ENCODE measurements at places on chromosomes 4 and X.

- no peak for DNase-seq
These were observed 75.9 kb upstream of the CITED1 start for GRCh38 chrX:72381439-72382201.

DNA sequence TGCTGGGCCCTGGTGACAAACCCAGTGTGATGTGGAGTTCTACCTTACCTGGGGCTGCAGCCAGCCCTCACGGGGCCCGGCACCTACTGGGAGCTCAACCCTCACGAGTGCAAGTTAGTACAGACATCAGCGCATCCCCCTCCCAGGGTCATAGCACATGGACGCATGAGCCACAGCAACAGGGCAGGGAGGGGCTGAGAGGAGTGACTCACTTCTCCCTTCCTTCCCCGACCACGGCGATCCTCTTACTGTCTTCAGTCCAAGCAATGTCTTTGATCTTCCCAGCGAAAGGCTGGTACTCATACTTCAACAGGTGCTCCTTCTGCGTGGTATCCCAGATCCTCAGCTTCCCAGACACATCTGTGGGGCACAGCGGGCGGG, 17.8 kb downstream of the WDR1 start:
- DNase-seq: no peak

DNA sequence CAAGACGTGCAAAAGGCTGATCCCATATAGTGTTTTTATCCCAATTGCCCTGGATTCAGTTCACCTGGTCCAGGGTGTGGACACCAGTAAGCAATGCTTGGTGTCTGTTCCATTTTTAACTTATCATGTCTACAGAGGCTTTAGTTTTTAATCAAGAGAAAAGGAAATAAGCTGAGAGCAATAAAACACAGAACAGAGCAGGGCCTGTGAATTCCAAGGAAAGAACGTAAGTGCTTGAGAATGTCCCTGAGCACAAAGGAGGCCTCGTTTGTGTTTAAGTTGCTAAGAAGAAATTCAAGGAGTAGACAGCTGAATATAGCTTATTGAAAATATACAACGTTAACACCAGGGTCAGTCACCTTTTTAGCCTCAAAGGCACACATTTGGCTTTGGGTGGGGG, 191.3 kb downstream of the GPC3 start:
- no peak for DNase-seq

- no peak for DNase-seq
These were observed 103.9 kb downstream of the PDS5A start for GRCh38 chr4:39873823-39874222.

DNA sequence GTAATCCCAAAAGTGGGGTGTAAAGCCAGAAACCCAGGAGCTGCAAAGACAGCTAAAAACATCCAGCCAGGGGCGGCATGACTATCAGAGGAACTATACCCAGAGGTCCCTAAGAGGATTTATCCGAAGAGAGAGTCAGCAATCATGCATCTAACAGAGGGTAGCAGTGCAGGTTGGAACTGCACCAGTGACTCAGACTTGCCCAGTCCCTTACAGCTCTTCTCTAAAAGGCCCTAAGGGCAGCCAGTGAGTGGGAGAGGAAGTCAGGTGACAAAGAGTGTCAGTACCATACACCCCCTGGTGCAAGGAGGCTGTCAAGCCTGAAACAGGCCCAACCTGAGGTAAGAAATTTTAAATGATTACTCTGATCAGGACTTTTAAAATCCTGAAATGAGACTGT, 88.1 kb downstream of the CAMK2D start:
- DNase-seq: no peak

- no peak for DNase-seq
These were observed 117.0 kb downstream of the RNF150 start for GRCh38 chr4:141016117-141016798.

- no peak for DNase-seq
These were observed 97.3 kb upstream of the NOCT start for GRCh38 chr4:138918169-138918869.

DNA sequence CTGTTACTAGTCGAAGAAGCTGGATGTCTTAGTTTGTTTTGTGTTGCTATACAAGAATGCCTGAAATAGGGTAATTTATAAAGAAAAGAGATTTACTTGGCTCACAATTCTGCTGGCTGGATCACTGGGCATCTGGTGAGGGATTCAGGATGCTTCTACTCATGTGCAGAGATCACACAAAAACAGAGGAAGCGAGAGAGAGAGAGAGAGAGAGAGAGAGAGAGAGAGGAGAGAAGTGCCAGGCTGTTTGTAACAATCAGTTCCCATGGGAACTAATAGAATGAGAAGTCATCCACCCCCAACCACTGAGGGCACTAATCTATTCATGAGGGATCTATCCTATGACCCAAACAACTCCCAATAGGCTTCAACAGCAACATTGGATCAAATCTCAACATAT, 66.2 kb upstream of the FAM9A start:
- no peak for DNase-seq

DNA sequence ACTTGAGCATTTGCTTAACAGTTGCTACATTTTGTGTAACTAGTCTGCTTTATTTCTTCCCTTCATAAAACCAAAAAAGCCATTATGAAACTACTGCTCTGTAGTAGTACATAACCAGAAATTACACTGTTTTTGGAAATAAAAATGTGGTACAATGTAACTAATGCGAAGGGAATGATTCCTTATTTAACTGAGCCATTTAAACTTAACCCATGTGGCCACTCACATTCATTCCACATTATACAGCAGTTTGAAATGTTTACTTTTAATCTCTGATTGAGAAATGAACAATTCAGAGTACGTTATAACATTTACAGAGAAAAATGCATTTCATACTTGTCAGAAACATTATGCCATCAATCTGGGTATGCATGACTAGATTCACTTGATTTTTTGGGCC, 94.2 kb downstream of the NYX start:
- DNase-seq: no peak

GRCh38 chr4:124183926-124184325, 528.6 kb downstream of the ANKRD50 start:
- no peak for DNase-seq

- DNase-seq: no peak
These were observed 7.2 kb downstream of the HTR2C start for GRCh38 chrX:114591121-114591520.

GRCh38 chrX:100731441-100732281, at the start of gene SYTL4:
Gene SYTL4 (minus strand): TSS chrX:100732121. CDS start chrX:100702037, 30,084 bp downstream.
- DNase-seq: peak; percentile 21

DNA sequence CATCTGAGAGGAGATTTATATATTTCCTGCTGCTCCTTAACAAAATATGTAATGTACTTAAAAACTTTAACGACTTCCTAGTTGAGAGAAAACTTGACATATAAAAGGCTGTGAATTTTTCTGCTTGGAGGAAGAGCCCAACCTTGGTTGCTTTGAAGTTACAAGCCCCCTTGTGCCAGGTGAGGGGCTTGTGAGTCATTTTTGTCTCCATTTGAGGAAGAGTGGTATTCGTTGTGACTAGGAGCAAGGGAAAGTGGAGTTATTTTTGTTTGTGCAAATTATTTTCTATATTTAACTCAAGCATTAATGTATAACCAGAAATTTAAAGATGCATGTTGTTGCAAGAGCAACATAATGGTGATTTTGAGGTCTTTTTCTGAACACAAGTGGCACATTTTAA, 99.0 kb upstream of the DDX3X start:
- DNase-seq: no peak

GRCh38 chr4:6470502-6471306, 1.7 kb downstream of the PPP2R2C start:
- DNase-seq: peak; percentile 23

DNA sequence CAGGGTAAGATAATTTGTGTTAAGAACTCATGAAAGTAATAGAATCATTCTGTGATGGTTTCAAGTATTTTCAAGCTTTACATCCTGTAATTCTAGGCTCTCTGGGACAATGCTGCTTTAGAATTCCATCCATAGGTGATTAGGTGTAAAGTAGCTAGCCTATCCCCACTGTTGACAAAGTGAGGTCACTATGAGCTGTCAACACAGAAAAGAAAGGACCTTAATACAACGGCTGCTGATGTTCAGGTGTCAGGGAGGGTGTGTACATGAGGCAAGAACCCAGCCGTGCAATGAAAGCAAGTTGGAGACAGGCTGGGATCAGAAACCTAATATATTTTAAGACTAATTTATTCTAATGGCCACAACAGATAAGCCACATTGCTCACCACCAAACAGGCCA, 36.8 kb upstream of the SH3RF1 start:
- no peak for DNase-seq

- no peak for DNase-seq
These were observed 98.6 kb downstream of the RBM47 start for GRCh38 chr4:40530961-40531635.

- no peak for DNase-seq
These were observed 39.6 kb downstream of the DDX60L start for GRCh38 chr4:168440442-168441264.

GRCh38 chr4:125013891-125014290, 300.9 kb upstream of the FAT4 start:
- DNase-seq: no peak

DNA sequence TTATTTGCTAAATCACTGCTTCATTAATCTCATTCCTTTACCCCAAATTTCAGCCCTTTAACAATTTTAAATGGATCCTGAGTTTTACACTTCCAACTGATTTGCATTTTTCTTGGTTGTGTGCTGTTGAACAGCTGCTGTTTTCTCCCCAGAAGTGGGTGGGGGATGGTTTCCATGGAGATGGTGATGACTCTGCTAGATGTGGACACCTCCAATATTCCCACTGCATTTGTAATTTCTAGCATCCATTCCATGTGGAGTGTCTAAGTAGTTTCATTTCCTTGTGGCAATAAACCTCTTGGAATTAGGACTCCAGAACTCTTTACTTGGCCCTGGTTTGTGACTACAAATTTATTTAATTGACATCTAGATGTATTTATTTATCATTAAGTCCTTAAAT, 330.4 kb downstream of the GBA3 start:
- DNase-seq: no peak

DNA sequence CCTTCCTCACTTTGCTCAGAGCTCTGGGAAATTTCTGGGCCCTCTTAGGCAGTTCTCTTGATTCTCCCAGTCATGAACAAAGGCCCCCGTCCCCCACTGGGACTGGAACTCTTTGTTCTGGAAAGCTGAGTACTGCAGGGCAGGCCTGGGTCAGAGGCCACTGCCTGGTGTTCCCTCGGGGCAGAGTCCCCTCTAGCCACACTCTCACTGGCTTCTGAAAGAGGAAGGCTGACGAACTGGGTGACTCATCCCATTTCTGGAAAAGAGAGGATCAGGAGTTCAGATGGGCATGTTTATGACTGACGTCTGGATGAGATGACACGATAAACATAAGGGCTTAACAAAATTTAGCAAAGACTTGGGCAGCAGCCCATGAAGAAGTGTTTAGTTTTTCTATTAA, 47.7 kb downstream of the DDX3X start:
- DNase-seq: no peak

DNA sequence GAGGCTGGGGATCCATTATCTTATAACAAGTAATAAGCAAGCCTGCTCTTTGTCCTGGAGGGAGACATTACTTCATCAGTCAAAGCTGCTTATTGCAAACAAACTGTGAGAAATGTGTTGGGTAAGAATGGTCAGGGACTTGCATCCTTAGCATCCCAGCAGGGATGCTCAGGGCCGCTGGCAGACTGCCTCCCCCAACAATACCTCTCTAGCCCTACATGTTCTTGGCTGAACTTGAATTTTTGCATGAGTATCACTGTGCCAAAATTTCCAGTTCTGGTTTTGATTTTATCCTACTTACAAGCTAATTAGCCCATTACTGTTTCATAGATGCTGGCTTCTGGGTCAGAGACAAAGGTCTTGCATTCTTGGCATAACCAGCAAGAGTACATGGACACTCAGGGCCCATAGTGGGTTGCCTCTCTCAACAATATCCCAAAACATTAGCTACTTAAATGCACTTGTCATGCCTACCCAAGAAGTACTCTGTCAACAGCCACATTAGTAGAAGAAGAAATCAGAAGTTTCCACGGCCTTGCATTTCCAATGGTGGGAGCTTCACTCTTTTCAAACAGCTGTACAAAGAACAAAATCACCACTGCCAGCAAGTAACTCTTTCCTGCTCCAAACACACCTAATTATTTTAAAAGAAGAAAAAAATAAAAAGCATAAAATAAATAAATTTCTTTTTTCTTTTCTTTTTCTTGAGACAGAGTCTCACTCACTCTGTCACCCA, 41.9 kb upstream of the NEUROG2 start:
- DNase-seq: no peak

DNA sequence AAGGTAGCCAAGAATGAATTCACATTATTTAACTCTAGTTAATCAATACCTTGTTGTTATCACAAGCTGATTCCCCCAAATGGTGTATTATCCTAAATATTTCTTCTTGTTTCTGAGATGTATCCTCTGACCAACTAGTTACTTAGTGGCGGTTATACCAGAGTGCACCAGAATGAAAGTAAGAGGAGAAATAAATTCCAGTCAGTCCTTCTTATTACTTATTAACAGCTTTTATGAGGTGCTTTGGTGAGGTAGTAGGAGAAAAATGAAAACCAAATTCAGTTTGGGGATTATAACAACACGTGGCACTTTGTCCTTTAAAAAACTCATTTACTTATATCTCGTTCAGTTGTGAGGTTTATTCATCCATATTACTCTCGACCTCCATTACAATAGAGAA, 101.9 kb downstream of the AMMECR1 start:
- no peak for DNase-seq

GRCh38 chr4:38865445-38865844, 2.2 kb upstream of the FAM114A1 start:
- no peak for DNase-seq

- DNase-seq: no peak
These were observed 9.8 kb downstream of the GNPDA2 start for GRCh38 chr4:44716597-44716996.

DNA sequence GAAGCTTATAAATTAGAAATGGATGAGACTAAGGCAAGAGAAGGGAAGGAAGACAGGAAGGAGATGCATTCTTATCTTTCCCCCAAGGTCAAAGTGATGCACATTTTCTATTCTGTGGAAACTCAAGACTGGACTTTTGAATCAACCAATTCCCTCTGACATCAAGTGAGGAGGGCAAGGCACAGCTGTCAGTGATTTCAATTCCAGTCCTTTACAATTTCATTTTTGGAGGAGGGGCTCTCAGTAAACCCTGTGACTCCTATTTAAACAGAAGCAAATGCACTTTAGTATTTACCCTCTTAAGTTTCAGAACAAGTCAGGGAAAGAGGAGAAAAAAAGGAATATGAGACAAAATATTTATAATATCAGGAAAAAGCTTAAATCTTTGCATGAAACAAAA, 134.0 kb downstream of the MGST2 start:
- no peak for DNase-seq

GRCh38 chr4:183424109-183424744, 20.2 kb upstream of the CDKN2AIP start:
- no peak for DNase-seq

- no peak for DNase-seq
These were observed 162.7 kb upstream of the KLF8 start for GRCh38 chrX:56069299-56069931.

DNA sequence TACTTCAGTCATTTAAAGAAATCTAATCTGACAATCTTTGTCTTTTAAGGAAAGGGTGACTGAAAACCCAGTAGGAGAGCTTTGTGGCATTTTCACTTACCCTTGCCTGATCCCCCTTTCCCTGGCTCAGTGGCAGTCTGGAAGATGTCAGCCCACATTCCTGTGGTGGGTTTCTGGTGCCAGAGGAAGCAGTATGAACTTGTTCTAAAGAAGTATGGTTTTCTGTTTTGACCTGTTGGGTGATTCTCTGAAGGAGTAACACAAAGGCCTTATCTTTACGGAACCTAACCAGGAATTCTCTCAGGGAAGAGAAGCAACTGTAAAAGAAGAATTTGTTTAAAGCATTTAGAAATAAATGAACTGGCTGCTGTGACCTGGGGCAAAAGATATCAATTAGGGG, 41.9 kb downstream of the BMP15 start:
- DNase-seq: no peak

- DNase-seq: no peak
These were observed 257.4 kb downstream of the NLGN4X start for GRCh38 chrX:5971300-5971699.

Measured in progenitor cell of endocrine pancreas (in vitro differentiated cells).